ENCODE measurements at places on chromosomes 7 and 10.

- no peak for DNase-seq
These were observed 44.6 kb downstream of the VWA2 start for GRCh38 chr10:114283535-114284234.

DNA sequence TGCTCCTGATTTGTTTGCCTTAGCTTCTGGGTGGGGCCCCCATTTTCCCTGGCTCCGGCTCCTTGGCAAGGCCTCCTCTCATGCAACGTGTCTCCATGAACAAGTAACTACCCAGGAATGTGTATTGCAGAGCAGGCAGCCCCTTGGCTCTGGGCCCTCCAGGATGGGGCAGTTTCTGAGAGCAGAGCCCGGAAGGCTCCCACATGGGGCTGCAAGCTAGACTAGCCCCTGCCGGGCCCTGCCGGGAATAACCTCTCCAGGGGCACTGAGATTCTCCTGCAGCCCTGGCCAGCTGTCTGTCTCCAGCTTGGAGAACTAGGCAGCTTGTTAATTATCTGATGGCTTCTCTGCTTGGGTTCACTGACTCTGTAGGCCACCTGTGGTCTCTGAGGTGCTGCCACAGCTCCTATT lies 184.0 kb upstream of the INHBA start:
- no peak for DNase-seq

DNA sequence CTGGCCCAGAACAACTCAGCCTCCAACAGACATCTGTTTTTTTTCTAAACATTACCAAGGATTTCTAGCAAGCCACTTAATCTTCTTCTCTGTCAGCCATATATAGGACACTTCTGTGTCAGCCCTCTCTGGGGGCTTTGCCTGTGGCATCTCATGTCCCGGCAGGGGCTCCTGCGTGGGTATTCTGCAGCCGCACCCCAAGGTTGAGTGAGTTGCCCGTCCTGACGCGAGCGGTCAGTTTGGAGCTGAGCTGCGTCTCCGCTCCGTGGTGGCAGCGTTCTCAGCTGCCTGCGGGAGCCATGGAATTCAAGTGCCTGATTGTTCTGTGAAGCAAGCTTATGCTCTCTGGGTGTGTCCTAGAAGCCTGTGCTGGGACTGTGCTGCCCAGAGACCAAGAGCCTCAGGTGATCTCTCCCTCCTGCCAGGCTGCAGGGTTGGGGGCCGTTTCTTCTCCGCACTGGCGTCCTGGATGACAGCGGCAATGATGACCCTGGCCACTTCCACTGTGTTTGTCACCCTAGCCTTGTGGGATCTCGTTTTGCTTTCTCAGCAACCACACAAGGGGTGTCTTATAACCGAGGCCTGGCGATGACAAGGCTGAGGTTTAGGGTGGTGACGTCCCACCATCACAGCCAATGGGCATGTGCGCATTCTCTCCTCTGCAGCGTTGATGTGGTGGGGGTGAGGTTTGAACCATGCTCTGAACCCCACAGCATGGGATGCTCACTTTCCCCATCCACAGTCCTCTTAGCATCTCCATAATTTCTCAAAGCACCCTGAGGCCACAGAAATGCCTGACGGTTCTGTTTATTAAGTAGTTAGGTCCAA lies 612.6 kb upstream of the FOXK1 start:
- DNase-seq: no peak

DNA sequence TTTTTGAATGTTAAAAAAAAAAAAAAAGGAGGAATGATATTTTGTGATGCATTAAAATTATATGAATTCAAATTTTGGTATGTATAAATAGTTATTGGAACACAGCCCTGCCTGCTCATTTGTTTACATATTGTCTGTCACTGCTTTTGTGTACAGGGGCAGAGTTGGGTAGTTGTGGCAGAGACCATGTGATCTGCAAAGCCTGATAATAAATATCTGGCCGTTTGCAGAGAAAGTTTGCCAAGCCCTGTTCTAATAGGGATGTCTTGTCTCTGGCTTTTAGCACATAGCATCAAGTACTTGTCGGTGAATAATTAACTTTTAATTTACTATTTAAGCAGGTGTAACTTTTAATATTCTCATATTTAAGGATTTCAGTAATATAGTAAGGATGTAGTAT lies 19.8 kb downstream of the TSPAN13 start:
- DNase-seq: no peak

DNA sequence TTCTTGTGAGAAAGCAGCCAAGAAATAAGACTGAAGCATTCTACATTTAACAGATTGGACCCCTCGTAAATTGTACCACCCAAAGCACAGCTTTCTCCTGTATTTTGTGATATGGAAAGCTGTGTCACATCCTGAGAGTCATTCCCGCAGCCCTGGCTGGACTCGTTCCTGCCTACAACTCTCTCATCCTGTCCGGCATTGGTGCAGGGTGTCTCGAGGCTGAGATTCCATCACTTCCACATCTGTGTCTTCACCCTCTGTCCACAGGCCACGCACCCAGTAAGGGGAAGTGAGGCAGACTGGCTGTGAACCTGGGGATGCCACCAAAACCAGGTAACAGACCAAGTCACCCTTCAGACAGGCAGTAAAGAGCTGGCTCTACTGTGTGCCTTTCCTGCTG lies 146.2 kb upstream of the KLF6 start:
- DNase-seq: no peak

DNA sequence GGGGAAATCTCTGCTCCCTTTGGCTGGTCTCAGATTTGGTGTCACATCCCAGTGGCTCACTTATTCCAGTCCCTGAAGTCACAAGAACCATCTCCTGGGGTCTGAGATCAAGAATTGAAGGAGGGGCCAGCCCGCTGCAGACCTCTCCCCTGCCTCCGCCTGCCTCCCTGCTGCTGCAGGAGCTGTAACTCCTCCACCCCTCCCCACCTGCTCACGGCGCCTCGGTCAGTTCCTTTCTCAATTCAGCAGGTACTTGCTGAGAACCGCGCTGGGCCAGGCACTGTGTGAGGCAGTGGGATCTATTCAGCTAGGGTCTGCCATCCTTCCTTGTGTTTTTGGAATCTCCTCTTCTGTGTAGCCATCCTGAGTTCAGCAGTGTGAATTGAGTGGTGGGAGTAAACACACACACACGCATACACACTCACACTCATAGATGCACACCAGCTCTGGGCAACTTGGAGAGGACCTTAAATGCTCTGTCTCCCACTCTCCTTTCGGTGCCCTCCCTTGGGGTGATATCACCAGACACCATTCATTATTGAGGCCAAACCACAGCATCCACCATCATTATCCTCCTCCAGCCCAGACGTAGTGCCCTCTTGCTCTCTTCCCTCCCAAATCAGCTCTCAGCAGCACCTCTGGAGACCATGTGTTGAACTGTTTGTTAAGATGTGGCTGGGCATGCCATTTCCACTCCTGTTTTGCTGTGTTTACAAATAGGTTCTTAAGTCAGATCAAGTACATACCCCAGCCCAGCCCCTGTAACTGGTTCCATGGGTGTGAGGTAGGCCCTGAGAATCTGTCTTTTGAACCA lies 22.0 kb upstream of the ANKRD2 start:
- DNase-seq: no peak

DNA sequence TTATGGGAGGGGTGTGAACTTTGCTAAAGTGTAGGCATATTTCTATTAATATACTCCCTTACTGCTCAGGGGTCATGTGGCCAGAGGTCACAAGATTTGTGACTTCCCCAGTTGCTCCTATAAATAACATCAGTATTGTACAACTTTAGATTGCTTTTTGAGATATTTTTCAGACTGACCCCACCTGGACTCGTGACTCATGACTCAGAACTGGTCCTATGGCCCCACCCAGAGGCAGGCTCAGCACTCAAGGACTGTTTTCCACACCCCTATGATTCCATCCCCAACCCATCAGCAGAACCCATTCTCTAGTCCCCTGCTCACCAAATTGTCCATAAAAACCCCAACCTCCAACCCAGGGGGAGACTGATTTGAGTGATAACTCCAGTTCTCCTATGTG lies 2.7 kb upstream of the CUL2 start:
- DNase-seq: no peak

DNA sequence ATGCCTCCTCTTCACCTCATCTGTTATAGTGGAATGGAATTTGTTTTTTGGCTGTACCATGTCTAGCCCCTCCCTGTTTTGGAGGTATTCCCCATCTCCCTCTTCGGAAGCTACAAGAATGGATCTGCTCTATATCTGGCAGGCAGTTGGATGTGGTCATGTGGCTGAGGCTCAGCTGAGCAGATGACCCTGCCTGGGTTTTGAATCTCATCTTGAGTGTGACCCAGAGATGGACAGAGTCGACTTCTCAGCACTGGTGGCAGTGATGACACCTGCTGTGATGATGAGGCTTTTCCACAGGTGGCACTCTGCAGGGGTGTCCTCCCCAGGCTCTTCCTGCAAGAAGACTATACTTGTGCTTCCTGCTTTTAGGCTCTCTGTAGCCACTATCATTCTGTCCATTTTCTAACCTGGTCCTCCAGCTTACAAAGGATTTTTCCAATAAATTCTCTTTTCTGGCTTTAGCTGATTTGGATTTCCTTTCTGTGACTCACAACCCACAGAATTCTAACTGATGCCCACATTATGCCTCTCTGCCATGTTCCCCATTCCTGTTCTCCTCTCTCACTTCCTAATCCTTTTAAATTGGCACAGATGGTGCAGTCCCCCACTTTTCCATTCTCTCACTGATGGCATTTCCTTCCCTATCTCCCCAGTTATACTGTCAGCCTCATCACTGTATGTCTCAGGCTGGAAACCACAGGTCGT lies 7.5 kb upstream of the ARHGAP22 start:
- DNase-seq: no peak

DNA sequence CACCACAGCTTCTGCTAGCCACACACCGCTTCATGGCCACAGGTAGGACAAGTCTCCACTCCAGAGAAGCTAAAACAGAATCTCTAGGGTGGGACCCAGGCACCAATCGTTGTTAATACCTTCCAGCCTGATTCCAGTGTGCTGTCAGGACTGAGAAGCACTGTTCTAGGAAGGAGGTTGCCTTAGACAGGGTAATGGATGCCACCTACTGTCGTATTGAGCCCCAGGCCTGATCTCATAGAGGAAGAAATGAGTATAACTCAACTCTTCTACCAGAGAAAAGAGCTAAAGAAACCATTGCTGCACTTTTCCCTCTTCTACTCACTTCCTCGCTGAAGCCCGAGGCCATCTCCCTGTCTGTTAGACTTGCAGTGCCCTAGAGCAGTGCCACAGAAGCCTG lies 31.8 kb downstream of the CNNM1 start:
- DNase-seq: no peak

DNA sequence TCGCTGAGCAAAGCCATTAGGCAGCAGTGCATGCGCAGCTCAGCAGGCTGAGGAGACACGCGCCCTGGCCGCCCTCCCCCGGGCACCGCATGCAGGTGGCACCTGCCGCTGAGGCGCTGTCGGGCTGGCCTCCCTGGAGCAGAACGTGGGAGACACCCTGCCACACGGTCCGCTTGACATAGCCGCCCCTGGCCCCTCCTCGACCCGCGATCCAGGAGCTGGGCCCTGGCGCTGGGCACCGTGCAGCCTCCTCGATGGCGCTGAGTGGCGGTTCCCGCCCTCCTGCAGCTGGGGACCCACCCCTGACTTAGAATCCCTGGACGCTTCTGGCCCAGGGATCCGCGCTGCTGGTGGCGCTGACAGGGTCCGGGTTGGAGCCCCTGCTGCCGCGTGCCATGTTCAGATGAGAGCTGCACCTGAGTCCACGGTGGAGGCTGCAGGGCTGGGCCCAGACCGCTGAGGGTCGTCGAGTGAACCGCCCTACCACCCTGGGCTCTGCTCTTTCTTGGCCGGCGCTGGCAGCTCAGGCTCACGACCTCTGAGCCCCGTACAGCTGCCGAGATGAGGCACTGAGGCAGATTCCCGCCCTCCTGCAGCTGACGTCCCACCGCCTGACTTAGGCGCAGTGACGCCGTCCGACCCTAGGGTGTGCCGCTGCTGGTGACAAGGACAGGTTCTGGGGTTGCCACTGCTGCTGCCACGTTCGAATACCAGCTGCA lies 116.8 kb downstream of the OR13A1 start:
- no peak for DNase-seq

DNA sequence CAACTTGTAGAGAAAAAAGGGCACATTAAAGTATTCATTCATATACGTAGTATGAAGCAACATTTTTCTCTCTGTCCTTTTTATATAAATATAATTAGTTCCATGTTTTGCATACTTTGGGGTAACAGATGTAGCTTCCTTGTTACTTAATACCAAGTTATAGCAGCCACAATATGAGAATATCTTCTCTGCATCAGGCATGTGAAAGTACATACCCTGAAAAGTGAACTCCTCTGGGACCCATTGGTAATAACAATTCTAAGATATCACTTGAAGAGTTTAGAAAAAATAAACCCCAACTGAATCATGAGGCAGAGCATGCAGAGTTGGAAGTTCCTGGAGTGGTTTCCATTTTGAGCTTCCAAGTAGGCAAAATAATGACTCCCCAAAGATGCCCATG lies 2.4 kb upstream of the CRPPA start:
- no peak for DNase-seq

GRCh38 chr10:121687095-121687813 lies 89.0 kb upstream of the FGFR2 start:
- DNase-seq: no peak

DNA sequence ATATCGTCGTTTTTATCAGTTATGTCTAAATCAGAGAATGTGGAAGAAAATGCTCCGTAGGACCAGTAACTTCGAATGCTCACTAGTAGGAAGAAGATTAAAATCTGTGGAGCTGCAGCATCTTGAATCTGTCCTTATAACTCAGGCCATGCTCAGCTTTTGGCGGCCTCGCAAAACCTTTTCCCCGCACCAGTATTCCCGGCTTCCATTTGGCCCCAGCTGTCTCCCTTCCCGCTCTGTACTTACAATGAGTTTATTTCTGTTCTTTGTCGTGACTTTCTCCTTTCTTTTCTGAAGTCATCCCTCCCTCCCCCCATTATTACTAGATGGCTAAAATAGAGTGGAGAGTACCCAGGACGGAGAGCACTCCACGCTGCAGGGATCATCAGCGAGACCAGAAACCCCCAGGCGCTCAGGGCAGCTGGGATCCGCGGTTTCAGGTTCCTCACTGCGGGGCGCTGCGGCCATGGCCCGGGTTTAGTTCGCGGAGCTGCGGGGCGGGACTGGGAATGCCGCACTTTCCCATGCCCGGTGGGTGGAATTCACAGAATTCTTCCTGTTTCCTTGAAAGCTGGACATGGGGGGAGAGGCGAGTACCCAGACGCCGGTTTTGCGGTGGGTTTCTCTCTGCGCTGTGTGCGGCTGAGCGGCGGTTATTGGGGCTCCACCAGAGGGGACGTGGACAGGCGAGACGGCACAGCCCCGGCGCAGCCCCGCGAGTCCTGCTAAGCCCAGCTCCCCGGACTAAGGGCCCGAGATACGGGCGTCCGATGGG lies 183.5 kb downstream of the POM121L12 start:
- DNase-seq: no peak

GRCh38 chr7:159142730-159143129 lies 1.9 kb downstream of the VIPR2 start:
- no peak for DNase-seq

GRCh38 chr10:57507788-57508187 lies 759.9 kb downstream of the IPMK start:
- DNase-seq: no peak
